NCI-H2107 (cell line): ENCODE measurements at places on chromosomes 16 and 17.

DNA sequence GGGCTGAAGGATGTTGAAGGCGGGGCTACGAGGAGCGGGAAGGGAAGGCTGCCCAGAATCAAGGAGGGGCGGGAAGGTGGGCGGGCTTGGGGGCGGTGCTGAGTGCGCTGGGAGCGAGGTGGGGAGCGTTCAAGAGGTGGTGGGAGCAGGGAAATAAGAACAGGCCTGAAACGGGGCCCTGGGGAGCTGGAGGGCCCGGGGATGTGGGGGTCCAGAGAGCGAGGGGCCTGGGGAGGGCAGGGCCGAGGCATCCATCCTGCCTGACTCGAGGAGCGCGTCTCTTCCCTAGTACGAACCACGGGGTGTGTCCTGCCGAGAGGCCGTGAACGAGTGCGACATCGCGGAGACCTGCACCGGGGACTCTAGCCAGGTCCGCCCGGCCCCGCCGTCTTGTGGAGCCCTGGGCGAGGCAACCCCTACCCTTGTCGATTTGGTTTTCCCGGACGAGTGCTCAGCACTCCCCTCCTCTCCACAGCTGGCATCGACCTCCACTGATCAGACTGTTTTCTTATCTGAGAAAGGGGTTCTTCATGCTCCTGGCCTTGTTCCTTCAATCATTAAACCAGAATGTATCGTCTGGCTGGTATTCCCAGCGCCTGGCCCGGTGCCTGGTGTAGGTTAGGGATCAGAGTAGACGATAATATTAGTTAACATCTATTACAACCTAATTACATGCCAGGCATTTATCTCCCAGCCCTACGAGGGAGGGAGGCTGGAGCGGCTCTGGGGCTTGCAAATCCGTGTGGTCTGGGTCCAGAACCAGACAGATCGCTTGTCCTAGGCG is 17.2 kb downstream of the ADAM11 start:
- DNase-seq = no peak

GRCh38 chr17:47905221-47905733 is 9.2 kb downstream of the SP2 start:
- DNase-seq = no peak

DNA sequence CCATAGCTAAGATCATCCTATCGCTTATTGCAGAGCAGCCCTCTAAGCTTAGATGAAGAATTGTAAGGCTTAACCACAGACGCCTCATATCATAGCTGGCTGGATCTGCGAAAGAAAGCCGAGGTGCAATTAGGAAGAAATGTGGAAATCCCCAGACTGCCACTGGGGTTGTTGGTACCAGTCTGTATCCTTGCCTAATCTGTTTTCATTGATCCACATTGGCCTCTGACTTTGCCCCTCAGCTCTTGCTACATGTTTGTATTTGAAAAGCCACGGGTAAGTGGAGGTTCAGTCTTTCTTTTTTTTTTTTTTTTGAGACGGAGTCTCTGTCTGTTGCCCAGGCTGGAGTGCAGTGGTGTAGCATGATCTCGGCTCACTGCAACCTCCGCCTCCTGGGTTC is 48.9 kb downstream of the TANGO6 start:
- no peak for DNase-seq

DNA sequence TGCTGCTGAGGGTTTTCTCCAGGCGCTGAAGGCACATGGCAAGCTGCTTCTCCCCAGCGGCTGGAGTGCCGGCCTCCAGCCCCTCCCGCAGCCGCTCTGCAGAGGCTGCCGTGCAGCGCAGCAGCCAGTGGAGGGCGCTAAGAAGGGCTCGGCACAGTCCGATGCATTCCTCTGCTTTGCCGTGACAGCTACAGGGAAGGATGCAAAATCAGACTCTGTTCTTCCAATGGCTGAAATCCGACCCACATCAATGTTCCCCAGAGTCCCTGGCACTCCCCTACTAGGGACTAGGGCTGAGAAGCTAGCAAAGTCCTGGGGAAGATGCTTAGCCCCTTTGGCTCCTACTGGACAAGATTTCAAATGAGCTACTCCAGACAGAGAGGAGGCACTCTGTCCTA is 19.0 kb downstream of the MED24 start:
- no peak for DNase-seq

DNA sequence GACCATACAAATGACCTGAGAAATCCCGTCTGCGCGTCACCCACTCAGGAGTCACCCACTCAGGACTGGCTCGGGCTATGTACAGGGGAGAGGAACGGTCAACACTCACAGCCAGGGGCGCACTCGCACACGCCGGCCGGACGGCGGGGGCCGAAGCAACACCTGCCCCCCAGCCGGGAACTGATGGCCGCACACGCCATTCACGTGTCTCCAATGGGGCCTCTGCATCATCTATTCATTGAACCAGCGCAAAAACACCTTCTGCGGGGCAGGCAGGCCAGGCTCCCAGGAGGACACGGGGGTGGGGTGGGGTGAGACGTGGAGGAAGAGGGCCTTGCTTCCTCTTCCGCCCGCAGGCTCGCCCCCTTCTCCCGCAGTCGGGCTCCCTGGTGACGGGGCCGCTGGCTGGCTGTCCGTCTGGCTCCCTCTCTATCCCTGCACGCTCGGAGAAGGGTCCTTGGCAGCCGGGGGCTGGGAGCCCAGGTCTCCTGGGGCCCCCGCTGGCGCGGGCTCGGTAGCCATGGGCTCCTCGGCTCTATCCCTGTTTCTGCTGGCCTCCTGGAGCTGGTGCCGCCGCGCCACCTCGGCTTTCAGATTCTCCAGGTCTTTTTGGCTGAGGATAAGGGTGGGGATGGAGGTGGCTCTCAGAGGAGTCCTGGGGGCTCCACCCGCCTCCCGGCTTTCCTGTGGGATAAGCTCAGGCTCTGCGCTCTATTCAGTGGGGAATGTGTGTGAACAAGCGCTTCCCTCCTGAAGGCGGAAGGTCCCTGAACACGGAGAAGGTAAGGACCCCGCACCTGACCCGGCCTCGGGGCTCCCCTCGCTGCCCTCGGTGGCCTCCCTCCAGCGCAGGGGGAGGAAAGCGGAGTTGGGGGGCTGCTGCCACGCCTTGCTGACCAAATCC is 21.1 kb downstream of the CLUH start:
- no peak for DNase-seq

DNA sequence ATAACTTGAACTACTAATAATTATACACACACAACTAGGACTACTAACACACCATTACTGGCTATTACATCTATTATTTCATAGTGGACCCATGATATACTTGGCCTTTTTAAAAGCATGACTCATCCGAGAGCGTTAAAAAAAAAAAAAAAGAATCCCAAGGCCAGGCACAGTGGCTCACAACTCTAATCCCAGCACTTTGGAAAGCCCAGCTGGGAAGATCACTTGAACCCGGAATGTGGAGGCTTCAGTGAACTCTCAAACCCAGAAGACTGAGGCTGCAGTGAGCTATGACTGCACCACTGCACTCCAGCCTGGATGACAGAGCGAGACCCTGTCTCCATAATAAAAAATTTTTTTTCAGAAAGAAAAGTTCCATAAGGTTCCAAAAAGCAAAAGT is 3.1 kb downstream of the GLG1 start:
- DNase-seq = no peak

DNA sequence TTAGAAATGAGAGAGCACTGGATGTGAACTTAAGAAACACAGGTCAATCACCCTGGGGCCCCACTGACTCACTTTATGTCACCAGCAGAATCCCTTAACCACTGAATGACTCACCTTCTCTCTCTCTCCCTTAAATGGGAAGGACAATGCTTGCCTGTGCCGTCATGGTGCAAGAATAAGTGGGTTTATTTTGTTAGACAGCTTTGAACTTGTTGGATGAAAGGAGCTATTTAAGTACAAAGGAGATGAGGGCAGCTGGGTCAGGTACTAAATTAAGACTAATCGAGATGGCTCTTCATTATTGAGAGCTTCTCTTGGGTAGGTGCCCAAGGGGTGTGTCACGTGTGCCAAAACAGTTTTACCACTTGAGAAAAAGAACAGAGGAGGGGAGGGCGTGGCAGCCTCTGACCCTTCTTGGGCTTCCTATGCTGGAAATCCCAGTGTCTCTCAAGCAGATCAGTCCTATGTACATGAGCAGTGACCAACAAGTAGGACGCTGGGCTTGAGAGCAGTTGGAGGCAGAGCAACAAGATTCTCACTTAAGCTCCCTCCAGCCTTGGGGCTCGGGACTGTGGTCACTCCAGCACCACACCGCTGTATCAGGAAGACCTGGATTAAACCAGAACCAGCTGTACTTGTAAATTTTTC is 6.7 kb upstream of the KRT31 start:
- no peak for DNase-seq

DNA sequence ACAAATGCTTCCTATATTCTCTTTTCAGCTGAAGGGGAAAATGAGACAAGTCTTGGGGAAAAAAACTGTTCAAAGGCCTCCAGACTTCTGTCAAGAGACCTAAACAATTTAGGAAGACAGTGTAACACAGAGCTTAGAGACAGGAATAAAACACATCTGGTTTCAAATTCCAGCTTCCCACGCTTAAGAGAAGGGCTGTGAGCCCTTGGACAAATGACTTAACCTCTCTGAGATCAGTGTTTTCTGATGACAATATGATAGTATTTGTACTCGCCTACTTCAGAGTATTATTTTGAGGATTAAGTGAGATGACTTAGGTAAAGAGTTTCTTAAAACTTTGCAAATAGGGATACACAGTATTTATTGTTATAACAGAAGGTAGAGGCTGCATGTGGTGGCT is 29.5 kb downstream of the SMURF2 start:
- DNase-seq = no peak

GRCh38 chr17:49832840-49833599 is 14.8 kb downstream of the TAC4 start:
- DNase-seq = no peak

DNA sequence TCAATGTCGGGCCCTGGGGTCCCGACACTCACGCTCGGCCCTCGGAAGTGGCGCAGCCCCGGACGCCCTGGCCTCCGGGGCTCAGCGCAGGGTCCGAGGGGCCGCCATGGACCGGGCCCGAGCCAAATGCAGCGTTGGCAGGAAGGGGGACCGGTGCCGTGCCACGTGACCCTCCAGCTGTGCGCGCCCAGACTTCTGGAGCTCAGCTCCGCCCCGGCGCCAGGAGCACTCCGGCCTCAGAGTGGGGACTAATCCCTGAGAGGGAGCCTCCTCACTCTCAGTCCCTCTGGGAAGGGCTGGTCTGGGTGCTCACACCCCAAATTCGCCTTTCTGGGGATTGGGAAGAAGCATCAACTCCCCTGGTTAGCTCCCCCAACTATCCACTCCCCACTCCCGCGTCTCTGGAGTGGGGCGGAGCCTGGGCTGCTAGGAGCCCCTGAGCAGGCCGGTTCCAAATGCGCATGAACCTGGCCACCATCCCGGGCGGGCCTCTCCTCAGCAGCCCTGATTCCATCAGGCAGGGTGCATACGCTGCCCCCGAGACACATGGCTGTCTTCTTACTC is at the start of gene B3GNT9:
B3GNT9 (minus strand) TSS at position 166 of the 564 bp plus-strand sequence. CDS start 513 bp downstream, outside the sequence.
- DNase-seq = no peak

DNA sequence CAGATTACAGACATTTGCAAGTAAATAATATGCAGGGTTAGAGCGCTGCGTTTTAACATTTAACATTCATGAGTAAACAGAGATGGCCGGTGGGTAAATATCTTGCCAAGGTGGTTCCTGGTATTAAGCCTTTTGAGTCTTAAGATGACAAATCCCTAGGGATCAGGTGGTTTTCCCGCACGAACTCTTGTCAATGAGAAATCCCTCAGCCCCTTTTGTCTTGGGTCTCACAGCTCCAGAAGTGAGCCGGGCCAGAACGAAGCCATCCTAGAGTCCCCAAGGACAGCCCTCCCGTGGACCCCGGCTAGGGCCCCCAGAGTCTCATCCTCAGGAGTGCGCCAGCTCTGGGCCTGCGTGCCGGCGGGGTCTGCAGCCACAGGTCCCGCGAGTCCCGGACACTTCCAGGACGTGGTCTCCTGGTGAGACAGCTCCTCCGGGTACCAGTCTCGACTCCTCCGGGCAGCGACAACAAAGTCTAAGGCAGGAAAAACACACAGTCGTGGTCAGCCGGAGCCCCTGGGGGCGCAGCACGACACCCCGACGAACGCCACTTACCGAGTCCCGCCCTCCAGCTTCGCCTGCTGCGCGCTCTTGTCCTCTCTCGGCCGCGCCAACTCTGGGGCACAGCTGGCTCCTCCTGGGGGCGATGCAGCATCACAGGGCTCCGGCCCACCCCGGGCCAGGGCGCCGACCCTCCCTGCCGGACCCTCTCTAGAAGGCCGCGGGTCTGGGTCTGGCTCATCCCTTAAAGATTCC is 13.3 kb downstream of the MIS12 start:
- DNase-seq = no peak

DNA sequence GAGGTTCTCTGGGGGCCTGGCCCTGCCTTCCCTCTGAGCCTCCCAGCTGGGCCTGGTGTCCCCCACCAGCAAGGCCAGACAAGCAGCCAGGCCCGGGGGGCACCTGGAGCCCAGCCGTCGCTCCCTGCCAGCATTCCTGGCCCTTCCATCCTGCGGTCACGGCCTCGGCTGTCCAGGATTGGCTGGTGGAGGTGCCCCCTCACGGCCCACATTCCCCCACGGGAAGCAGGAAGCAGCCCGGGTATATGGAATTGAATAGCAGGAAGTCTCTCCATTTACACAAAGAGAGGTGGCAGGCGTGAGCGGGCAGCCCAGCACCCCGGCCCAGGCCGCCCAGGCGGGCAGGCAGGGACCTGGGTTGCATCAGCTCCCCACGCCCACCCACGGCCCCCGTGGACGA is 14.5 kb downstream of the TRAF7 start:
- DNase-seq = no peak
